ENCODE measurements at places on chromosomes 13 and 19. TPM values are rescaled to one million over a fixed set of nuclear protein-coding genes. Genes with fewer than 3 reads are reported as not detected.

The CACNA1A gene
- 0.58 TPM for total RNA-seq

The ERICH6B gene
- total RNA-seq = not detected

The ZC3H13 gene
- 21.0 TPM for total RNA-seq

- DNase-seq = no peak
Measured at GRCh38 chr19:17086120-17086519, 10.5 kb downstream of the MYO9B start.

DNA sequence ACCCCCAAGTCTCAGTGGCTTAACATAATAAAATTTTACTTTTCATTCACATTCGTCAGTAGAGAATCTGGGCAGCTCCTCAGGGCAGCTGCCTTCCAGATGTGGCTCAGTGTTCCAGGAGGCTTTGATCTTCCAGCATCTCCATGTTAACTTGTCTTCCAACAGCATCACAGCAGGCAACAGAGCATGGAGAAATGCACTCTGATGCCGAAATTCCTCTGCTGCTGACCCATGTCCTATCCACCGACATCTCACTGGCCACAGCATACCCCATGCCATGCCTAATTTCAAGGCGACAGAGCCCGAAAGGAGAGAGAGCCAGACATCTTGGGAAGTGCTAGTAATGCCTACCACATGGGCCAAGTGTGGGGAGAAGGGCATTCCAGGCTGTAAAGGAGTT, 64.9 kb upstream of the MEDAG start:
- peak; percentile 50 for DNase-seq

DNA sequence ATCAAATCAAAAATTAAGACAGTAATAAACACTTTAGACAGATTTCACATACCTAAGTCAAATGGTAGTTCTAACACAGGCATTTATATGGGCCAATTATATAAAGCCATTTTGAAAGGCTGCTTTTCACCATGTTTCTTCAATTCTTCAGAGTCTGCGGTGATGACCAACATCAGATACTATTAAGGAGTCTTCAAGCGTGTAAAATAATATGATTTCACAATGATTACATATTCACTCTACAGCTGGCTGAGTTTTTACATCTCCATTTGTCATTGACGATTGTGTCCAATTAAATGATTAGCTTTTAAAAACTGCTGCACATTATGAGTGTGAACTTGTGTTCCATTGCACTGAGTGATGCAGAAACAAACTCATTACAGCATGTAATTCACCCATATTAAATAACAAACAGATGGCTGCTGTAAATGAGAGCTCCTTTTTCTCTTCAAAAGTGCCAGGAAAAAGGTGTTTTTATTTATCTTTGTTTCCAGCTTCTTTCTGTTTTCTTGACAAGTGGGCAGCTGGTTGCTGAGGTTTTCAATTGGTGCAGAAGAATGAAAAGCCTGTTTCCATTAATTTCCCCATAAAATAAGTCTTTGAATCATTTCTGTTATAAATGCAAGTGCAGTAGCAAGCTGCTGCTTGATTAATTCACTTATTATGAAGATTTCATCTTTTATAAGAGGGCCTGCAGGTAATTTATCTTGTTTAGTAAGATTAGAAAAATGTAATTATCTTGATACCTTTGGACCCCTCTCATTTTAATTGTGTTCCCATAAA, 676.1 kb upstream of the KLHL1 start:
- peak; percentile 7 for DNase-seq

All from muscle of leg (tissue), 16 donors.